ENCODE measurements at places on chromosomes 4 and X.

GRCh38 chr4:155773196-155773800 lies 14.5 kb downstream of the GUCY1B1 start:
- no peak for DNase-seq
- H3K27me3 ChIP-seq = no peaks in the 10 kb centered on the region
- H3K4me3 ChIP-seq = no peak overlapping the region
- peaks cover 10% of the 10 kb centered on the region for H3K4me1 ChIP-seq

- no peak overlapping the region for H3K4me3 ChIP-seq
- no peak overlapping the region for H3K27ac ChIP-seq
- no peak for DNase-seq
- no peaks in the 10 kb centered on the region for H3K27me3 ChIP-seq
- H3K36me3 ChIP-seq = no peaks in the 10 kb centered on the region
Observed at GRCh38 chr4:10611673-10612072, 72.9 kb downstream of the CLNK start.

GRCh38 chrX:106159861-106160282 lies 8.2 kb upstream of the PWWP3B start:
- no peaks in the 10 kb centered on the region for H3K36me3 ChIP-seq
- no peaks in the 10 kb centered on the region for H3K27me3 ChIP-seq
- no peak overlapping the region for H3K27ac ChIP-seq

GRCh38 chrX:77070202-77070918 lies 376.8 kb upstream of the FGF16 start:
- H3K4me3 ChIP-seq = no peak overlapping the region
- DNase-seq = no peak
- H3K4me1 ChIP-seq = no peaks in the 10 kb centered on the region
- no peak overlapping the region for H3K27ac ChIP-seq

DNA sequence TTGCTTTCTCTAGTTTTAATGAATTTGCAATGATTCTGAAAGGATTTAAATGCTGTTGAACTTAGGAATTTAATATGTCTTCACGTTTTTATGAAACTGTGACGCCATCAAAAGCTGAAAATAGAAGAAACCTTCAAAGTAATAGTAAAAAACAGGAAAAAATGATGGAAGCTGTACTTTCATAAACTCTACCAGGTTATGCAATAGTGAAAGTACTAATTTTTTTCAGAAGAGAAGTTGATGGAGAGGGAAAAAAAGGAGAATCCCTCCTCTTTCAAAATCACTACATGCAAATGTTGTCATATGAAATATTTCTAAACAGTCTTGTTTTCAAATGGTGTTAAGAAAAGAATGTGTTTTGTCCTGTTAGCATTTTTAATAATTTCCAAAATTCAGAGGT lies 73.6 kb downstream of the ZNF330 start:
- no peaks in the 10 kb centered on the region for H3K36me3 ChIP-seq
- no peak for DNase-seq
- H3K4me3 ChIP-seq = no peak overlapping the region
- no peak overlapping the region for H3K27ac ChIP-seq
- H3K4me1 ChIP-seq = no peaks in the 10 kb centered on the region

DNA sequence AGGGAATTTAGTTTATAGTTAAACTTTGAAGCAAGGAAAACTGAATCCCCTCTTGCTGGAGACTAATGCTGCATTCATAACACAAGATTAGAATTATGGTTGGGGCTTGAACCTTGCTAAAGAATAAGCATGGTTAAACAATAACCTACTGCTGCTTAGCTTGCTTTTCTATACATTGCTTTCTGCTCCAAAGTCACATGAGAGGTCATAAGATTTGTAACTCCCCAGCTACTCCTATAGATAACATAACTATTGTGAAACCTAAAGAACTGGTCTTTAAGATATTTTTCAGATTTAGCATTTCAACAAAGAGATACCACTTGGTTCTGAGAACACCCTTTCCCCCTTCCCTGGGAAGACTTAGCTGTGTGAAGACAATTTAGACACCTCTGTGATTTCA lies 17.1 kb upstream of the HADH start:
- no peak overlapping the region for H3K27ac ChIP-seq
- no peaks in the 10 kb centered on the region for H3K27me3 ChIP-seq
- H3K36me3 ChIP-seq = no peaks in the 10 kb centered on the region
- H3K4me1 ChIP-seq = no peaks in the 10 kb centered on the region
- no peak overlapping the region for H3K4me3 ChIP-seq

GRCh38 chrX:107470971-107471370 lies 21.5 kb downstream of the FRMPD3 start:
- no peaks in the 10 kb centered on the region for H3K4me1 ChIP-seq
- H3K4me3 ChIP-seq = no peak overlapping the region
- H3K36me3 ChIP-seq = no peaks in the 10 kb centered on the region
- no peaks in the 10 kb centered on the region for H3K27me3 ChIP-seq
- no peak for DNase-seq

- H3K27me3 ChIP-seq = no peaks in the 10 kb centered on the region
- DNase-seq = no peak
- H3K4me3 ChIP-seq = no peak overlapping the region
- H3K27ac ChIP-seq = no peak overlapping the region
Observed at GRCh38 chrX:37075892-37076595, 67.9 kb downstream of the FAM47C start.

- H3K4me3 ChIP-seq = peak overlapping the region; percentile 32
- H3K27ac ChIP-seq = no peak overlapping the region
- no peaks in the 10 kb centered on the region for H3K27me3 ChIP-seq
- H3K36me3 ChIP-seq = no peaks in the 10 kb centered on the region
Observed at GRCh38 chr4:80265571-80266252, 752 bp upstream of the FGF5 start.

- H3K4me1 ChIP-seq = no peaks in the 10 kb centered on the region
- no peak for DNase-seq
- H3K27me3 ChIP-seq = no peaks in the 10 kb centered on the region
- no peak overlapping the region for H3K27ac ChIP-seq
- no peak overlapping the region for H3K4me3 ChIP-seq
Observed at GRCh38 chrX:34886011-34886410, 56.6 kb upstream of the FAM47B start.

DNA sequence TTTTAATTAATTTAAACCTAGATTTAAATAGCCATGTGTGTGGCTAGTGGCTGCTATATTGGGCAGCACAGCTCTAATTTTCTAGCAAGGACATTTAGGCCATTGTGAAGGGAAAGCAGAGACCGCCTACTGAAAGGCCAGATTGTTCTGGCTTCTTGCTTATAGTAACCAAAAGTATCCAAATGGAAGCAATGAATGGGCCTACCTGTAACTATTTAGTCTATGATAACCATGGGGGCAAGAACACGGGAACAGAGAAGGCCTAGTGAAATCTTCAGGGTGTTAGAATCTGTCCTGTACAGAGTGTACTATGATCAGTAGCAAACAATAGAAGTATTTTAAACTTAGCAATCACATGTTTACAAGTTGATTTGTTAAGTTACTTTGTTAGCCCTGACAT lies 16.5 kb upstream of the HPRT1 start:
- no peak overlapping the region for H3K4me3 ChIP-seq
- DNase-seq = no peak
- H3K36me3 ChIP-seq = no peaks in the 10 kb centered on the region
- no peaks in the 10 kb centered on the region for H3K4me1 ChIP-seq

DNA sequence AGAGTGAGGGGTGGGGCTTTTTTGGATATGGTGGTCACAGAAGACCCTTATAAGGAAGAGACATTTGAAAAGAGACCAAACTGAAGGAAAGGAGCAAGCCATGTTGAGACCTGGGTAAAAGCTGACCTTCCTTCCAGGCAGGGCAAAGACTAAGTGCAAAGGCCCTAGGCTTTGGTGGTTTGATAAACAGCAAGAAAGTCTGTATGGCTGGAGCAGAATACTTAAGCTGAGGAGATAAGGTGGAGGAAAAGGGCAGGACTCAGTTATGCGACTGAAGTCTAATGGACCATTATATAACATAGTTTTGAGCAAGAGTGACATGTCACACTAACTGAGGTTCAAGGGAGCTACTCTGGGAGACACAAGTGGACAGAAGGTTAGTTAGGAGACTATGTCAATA lies 20.0 kb downstream of the SH3RF1 start:
- H3K36me3 ChIP-seq = no peaks in the 10 kb centered on the region
- no peaks in the 10 kb centered on the region for H3K27me3 ChIP-seq
- no peak overlapping the region for H3K27ac ChIP-seq

DNA sequence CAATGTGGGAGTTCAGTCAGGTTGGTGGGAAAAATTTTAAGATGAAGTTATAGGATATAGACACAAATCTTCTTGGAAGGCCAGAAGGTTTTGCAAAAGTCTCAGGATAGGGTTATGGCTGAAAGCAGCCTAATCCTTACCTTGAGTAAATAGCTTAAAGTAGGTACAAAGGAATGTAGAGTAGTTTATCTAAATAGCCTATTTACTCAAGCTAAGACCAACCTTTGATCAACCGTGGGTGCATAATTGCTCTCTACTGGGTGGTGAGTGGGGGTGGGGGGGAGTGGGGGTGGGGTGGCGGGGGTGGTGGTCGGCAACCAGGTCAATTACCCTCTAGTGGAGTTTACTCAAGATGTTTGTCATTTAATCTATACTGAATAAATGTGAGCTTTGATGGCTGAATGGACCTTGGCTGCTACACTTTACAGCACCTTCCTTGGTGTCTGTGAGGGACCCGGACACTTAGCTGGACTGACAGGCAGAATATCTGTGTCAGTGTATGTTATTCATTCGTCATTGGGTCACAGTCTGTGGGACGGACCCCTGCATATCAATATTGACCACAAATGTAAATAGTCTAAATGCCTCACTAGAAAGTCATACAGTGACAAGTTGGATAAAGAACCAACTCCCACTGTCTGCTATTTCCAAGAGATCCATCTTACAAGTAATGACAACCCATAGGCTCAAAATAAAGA lies 545.7 kb upstream of the PABPC4L start:
- no peak for DNase-seq
- H3K27me3 ChIP-seq = no peaks in the 10 kb centered on the region
- H3K27ac ChIP-seq = no peak overlapping the region
- H3K4me1 ChIP-seq = no peaks in the 10 kb centered on the region
- H3K36me3 ChIP-seq = no peaks in the 10 kb centered on the region
- H3K4me3 ChIP-seq = no peak overlapping the region

DNA sequence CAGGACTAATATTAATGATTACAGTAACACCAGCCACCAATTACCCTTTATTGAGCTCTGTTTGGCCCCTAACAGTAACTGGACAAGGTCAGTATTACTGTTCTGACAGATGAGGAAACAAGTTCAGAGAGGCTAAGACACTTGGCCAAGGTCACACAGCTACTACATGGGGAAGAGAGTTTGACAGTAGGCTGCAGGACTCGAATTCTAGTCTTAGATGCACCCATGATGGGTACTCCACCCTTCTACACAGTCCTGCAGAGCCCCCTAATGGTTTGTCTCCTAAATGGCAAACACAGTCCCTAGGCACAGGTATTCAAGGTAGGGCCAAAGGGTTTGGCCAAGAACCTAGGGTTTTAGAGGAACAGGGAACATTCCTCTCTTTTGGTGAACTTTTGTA lies 93.9 kb downstream of the NSUN7 start:
- H3K27ac ChIP-seq = no peak overlapping the region
- no peaks in the 10 kb centered on the region for H3K36me3 ChIP-seq
- DNase-seq = no peak
- no peak overlapping the region for H3K4me3 ChIP-seq

DNA sequence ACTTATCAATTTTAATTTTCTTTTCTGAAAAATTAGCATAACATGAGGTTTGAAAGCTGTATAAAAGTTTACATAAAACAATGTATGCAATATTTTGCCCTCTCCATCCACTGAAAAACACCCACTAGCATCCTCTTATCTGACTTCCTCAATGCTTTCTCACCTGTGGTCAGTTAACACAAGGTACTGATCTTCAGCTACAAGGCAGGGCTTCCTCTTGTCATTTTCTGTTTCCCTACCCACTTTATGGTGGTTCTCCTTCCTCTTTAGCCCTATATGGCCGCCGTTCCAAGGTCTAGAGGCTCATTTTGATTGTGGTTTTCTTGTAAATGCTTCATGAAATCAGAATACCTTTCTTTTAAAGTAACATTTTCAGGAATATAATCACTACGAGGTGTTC lies 618.6 kb upstream of the CPEB2 start:
- H3K4me3 ChIP-seq = no peak overlapping the region
- H3K4me1 ChIP-seq = no peaks in the 10 kb centered on the region
- H3K36me3 ChIP-seq = no peaks in the 10 kb centered on the region

DNA sequence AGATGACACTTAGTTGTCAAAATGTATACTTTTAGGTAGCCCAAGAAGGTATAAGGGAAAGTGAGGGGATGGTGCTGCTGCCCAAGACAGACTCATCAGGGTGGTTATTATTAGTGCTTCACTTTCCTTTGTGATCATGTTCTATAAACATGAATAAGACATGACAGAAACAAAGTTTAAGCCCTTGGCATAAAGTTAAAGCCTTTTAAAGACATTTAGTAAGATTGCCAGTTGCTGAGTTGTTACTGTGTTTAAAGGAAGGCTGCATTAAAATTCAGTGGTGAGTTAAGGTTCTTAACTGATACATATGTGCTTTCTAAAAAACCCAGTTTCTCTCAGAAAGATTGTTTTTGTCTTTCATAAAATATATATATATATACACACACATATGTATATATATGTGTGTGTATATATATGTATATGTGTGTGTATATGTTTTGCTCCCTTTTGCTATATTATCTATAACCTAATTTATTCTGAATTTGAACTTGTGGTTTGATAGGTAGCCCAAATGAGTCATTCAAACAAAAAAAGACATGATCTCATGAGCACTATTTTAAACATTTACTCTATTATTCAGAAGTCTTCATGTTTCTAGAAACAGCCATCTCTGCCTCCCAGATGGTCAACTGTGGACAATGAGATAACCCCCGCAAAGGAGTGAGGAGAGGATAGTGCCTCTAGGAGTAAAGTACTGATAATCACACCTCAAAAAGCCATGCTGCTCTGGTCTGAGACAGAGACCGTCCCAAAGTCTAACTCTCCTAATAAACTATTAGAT lies 98.1 kb upstream of the OTUD4 start:
- no peaks in the 10 kb centered on the region for H3K36me3 ChIP-seq
- no peak overlapping the region for H3K4me3 ChIP-seq
- H3K4me1 ChIP-seq = peaks cover 25% of the 10 kb centered on the region

DNA sequence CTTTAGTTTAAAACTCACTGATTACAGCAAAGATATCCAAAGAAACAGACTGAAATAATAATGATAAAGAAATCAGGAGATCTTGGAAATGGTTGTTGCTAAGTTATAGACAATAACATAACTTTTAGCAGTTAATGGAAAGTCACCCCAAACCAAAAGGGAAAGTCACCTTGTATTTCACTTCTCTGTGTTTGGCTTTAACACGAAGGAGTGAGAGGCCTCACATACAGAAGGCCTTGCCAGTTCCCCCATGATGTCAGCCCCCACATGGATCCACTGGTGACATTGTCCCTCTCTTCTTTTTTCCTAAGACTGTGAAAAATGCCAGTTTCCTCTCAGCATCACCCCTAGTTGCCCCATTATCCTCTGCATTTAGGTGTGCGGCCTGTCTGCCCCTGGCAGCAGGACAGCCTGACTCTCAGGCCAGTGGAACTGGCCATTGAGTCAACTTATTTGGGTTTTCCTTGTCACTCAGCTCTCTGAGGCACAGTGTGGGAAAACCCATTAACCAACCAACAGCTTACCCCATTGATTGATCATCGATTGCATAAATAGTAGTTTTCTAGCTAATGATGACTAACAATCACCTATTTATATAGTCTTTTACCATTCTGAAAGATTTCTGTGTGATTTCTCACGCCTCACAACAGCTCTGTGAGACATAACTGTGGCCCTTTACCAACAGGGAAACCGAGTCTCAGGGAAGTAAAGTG lies 308.1 kb downstream of the PTTG2 start:
- H3K36me3 ChIP-seq = no peaks in the 10 kb centered on the region
- no peak for DNase-seq
- H3K4me3 ChIP-seq = no peak overlapping the region
- no peaks in the 10 kb centered on the region for H3K4me1 ChIP-seq
